Stomach (tissue), 19 donors: ENCODE measurements at places on chromosomes 3 and 15.

- DNase-seq: no peak
These were observed 221.6 kb upstream of the ATP10A start for GRCh38 chr15:26084771-26085170.

- DNase-seq: no peak
These were observed 51.7 kb downstream of the SPATA12 start for GRCh38 chr3:57112206-57112605.

DNA sequence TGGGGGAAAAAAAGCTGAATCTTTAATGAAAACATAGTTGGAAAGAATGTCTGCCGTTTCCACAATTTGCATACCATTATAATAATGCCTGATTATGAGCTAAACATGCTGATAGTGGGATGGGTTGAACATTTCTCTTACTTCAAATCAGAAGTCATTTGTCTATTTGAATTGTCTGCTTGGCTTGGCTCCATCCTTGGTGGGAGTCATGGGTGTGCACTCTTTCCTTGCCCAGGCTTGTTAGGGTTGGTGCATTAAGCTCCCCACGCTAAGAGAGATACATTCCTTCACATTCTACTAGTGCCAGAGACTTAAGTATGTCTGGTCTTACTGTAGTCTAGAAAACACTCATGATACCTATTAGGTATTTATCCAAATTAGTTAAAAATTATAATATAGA, 121.4 kb upstream of the RARB start:
- DNase-seq: no peak

GRCh38 chr15:76998663-76999285, 3.8 kb downstream of the PSTPIP1 start:
- DNase-seq: no peak

DNA sequence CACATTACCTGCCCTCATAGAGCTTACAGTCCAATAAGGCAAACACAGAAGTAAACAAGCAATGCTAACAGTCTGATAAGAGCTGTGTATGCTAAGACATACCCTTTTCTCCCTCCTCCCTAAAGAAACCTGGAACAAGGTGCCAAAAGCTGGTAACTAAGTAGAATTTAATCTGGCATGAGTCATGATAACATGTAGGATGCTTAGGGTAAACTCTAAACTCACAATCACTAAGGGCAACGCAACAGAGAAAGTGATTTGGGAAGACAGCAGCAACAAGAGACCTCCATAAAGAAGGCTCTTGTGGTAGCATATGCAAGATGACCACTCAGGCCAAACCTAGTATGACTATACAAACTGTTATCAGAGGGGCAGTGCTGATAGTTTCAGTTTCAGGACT, 55.5 kb downstream of the MYO1E start:
- no peak for DNase-seq

- DNase-seq: peak; percentile 54
These were observed 643 bp downstream of the MYO5A start for GRCh38 chr15:52527911-52528563.

GRCh38 chr3:17945799-17946399, 203.5 kb upstream of the TBC1D5 start:
- no peak for DNase-seq

DNA sequence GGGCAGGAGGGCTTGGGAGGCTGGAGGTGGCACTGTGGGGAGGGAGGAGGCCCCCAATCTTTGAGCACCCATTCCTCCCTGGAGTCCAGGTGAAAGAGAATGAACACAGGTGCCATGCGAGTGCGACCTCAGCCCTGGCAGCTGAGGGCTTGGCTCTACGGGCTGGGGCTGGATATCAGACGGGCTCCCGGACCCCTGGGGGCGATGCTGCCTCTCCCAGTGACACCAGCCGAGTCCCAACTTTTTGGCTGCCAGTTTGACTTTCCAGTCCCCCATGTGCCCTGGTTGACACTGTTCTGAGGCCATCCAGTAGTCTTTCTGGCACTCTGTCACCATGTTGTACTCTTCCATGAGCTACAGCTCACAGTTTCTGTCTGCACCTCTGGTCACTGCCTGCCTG, 1.2 kb downstream of the VILL start:
- peak; percentile 25 for DNase-seq

- DNase-seq: no peak
These were observed 127.7 kb upstream of the DLG1 start for GRCh38 chr3:197426121-197426566.

DNA sequence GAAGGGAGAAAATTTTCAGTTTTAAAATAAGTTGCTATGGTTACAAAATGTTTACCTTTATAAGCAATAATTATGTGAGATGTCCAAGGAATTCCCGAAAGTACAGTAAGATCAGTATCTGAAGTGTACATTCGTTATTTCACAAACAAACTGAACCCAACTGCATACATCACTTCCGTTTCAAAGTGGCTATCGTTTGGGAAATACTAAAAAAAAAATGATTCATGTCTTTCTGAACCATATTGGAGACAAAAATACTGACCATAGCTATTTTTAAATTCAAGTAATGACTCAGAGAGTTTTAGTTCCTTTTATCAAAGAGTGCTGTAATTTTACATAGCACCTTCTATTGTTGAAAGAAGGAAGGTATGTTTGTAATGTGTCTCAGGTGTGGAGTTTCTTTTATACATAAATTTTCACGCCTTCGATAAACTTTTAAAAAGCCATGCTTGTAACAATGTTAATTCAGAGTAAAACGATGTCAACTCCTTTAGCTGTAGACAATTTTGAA, 8.0 kb upstream of the ANKRD28 start:
- peak; percentile 60 for DNase-seq

DNA sequence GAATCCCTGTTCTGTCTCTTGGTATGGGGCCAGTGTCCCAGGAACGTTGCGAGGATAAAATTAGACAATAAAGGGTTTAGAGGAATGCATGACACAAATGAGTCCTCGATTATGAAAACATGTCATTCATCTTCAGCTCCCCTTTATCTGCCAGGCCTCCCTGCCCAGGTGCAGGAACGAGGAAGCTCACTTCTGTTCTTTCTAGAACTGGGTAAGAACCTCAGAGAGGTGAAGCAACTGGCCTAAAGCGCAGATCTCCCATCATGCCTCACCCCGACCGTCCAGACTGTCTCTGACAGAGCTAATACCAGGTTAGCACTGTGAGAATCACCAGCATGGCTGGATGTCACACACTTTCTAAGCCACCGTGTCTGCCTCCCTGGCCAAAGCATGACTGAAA, 1.5 kb upstream of the ITIH1 start:
- peak; percentile 17 for DNase-seq

DNA sequence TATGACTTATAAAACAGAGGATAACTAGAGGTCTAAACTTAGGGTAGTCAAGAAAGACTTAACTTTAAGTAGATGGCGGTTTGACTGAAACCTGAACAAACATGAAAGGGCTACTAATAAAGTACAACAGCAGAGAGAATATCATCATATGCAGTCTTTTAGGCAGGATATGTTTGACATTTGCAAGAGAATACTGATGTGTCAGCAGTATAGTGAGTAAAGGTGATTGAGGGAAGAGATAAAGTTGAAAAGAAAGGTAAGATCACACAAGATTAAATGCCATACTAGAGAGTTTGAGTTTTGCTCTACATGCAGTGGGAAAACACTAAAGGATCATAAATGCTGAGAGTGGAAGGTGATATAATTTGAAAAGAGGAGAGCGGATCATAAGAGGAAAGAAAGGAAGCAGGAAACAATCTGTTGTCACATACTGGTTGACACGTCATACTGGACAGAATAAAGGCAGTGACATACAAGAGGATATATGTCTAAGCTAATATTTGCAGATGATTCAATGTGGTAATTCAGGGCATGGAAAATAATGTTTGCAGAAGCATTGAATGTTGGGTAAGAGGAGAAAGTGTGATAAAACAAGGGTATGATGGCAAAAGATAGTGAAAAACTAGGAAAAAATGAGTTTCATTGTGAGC, 223.0 kb downstream of the EPHA6 start:
- DNase-seq: no peak

GRCh38 chr15:74464897-74465296, 3.9 kb upstream of the UBL7 start:
- DNase-seq: no peak
